Cerebellum (tissue), 4 donors: ENCODE measurements at places on chromosomes 16 and 17.

DNA sequence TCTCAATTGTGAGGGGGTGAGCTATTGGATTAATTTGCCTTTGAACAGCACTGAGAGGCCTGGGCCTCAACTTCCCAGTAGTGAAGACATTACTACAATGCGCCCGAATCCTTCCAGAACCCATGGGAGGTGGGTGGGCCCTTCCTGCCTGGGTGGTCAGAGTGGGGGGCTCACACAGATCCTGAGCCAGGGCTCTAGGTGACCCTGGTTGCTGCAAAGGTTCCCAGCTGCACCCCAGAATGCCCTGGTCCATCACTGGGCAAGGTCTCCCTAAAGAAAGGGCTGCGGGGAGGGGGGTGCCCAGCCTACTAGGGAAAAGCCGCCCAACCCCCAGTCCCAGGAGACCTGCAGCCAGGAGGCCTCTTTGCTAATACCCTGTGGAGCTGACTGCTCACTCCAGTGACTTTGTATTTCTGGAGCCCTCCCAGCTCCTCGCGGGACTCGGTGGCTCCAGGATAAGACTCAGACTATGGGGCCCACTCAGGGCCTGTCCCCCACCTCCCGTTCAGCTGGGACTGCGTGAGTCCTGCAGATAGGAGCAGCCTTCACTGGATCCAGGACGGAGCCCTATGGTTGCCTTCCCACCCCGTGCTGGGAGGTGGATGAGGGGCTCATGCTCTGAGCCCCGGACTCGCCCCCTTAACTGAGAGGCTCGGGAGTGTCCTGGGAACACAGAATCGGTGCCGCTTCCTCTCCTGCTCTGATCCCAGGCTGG lies 40.2 kb downstream of the SLC7A5 start:
- DNase-seq = no peak

DNA sequence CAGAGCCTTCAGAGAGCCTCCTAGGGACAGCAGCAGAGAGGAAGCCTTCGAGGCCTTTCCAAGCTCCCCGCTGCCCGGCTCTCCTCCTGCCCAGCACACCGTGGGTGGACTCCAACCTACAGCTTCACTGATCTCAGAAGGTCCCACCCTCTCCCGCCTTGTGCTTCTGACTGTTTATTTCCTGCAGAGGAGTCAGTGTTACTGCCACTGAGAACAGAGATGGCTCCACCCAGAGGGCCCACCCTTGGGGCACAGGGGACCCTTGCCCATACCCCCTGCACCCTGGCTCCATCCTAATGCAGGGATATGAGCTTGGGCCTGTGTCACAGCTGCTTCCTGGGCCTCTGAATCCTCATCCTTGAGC lies 52.8 kb upstream of the TOB1 start:
- DNase-seq = peak; percentile 45

GRCh38 chr16:17846030-17846429 lies 375.3 kb upstream of the XYLT1 start:
- no peak for DNase-seq

- peak; percentile 70 for DNase-seq
Measured at GRCh38 chr17:75459590-75460267, 3.3 kb downstream of the TMEM94 start.

GRCh38 chr17:57273490-57273889 lies 17.2 kb downstream of the MSI2 start:
- no peak for DNase-seq

GRCh38 chr16:82675300-82675699 lies 48.5 kb downstream of the CDH13 start:
- no peak for DNase-seq

- DNase-seq = no peak
Measured at GRCh38 chr17:50816771-50817751, 18.3 kb upstream of the WFIKKN2 start.

DNA sequence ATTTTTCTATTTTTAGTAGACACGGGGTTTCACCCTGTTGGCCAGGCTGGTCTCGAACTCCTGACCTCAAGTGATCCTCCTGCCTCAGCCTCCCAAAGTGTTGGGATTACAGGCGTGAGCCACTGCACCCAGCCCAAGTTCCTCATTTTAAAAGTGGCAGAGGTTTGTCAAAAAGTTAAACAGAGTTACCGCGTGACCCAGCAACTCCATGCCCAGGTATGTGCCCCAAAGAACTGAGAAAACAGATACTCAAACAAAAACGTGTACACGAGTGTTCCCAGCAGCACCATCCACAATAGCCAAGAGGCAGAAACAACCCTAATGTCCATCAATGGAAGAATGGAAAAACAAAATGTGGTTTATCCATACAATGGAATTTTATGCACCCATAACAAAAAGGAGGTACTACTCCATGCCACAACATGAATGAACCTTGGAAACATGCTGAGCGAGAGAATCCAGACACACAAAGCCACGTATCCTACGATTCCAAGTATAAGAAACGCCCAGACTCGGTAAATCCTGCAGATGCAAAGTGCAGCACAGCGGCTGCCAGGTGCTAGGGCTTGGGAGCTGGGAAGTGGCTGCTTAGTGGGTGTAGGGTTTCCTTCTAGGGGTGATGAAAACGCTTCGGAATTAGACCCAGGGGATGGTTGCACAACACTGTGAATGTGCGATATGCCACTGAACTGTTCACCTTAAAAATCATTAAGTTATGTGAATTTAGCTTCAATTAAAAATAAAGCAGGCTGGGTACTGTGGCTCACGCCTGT lies 24.8 kb downstream of the ADCY9 start:
- no peak for DNase-seq

- DNase-seq = no peak
Measured at GRCh38 chr17:52606098-52606497, 447.6 kb upstream of the CA10 start.
